T-helper 17 cell (primary cell): ENCODE measurements at places on chromosomes 11 and 22.

DNA sequence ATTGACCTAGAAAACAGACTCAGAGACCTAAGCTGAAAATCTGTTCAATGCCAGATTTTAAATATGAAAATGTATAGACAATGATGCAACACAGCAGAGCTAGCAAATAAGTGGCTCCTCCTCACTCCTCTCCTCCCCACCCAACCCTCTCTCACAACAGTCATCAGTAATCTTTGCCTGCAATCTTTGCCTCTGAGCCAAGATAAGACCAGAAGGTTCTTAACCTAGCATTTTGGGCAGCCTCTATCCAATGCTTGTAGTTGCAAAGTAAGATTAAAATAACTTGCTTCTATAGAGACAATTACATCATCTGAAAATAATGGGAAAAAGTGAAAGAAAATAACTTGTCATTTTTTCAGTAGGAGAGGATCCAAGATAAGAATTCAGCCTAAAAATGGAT, 117.3 kb downstream of the PARVA start:
- no peak overlapping the region for H3K27ac ChIP-seq
- no peaks in the 10 kb centered on the region for H3K27me3 ChIP-seq
- no peak for DNase-seq
- no peaks in the 10 kb centered on the region for H3K4me1 ChIP-seq

- H3K4me3 ChIP-seq, result no peak overlapping the region
- H3K27ac ChIP-seq, result peak overlapping the region; percentile 34
- no peaks in the 10 kb centered on the region for H3K27me3 ChIP-seq
- no peak for DNase-seq
- peaks cover 27% of the 10 kb centered on the region for H3K4me1 ChIP-seq
Measured at GRCh38 chr11:12150831-12151382, 40.5 kb downstream of the MICAL2 start.

DNA sequence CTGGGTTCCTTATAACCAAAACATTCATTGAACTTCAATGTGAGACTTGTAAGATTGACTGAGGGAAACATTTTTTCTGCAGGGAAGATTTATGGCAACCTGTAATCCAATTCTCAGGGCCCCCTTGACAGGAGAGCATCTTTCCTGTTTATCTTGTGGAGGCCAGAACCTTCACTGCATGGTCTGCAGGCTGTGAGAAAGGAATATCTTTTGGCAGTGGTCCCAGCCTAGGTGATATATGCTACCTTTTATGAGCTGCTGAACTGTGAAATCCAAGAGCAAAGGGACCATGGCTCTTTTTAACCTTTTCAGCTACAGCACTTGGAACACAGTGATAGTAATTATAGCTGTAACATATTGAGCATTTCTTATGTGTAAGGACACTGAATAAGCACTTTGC, 590.2 kb upstream of the B3GAT1 start:
- H3K27me3 ChIP-seq, result peaks cover 14% of the 10 kb centered on the region
- DNase-seq, result no peak
- no peaks in the 10 kb centered on the region for H3K4me1 ChIP-seq
- no peak overlapping the region for H3K4me3 ChIP-seq

DNA sequence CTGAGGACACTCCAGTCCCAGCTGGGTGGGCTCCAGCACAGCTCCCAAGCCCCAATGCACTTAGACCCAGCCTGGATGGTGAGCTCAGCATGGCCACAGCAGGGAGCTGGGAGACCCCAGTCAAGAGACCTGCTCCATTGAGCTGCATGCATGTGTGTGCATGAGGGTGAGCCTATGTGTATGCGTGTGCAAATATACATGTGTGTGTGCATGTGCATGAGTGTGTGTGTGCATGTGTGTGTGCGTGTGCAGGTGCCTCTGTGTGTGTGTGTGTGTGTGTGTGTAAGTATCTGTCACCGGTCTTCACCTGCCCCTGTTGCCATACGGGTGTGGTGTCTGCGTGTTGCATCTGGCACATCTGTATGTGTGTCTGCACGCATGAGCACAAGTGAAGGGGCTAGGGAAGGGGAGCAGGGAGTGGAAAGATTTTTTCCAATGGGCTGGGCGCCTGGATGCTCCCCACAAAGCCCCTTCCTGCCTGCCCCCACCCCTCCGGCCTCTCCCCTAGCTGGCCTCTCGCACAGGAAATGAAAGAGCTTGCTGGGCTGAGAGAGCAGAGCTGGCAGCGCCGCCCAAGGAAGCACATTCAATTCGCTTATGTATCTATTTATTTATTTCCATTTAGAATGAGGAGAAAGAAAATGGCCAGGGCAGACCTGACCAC, 4.1 kb downstream of the TSPAN32 start:
- no peak for DNase-seq
- H3K27me3 ChIP-seq, result no peaks in the 10 kb centered on the region
- peaks cover 3% of the 10 kb centered on the region for H3K36me3 ChIP-seq
- peak overlapping the region; percentile 84 for H3K4me3 ChIP-seq

DNA sequence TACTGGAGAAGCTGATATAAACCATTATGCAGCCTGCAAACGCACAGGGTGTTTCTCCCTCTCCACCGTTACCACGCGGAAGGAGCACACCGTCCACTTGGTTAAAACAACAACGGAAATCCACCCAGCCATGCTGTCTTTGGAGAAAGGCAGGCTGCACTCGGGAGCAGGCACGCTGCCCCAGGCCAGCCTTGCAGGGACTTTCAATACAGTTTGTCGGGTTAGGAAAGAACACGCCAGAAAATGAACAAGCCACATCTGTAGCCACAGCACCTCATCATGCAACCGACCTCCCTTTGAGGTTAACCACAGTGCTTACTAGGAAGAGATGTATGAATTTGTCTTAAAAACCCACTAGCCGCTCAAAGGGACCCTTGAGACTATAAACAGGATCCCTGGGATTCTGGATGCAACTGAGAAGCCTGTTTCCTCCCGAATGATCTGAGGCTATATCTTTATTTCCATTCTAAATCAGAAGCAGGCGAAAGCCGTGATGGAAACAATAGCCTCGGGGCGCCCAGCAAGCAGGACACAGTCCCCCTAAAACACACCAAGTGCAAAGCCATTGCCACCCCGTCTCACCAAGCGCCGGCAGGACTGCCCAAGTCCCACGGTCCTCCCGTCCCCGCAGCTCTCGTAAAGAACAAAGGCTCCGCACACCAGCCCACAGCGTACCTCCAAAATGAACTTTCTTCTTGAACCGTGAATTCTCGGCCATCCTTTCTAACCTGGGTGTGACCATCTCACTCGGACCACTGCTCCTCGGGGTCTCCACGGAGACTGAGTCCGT, 318.9 kb downstream of the CTTN start:
- H3K4me3 ChIP-seq, result no peak overlapping the region
- H3K36me3 ChIP-seq, result peaks cover 3% of the 10 kb centered on the region
- H3K4me1 ChIP-seq, result peaks cover 2% of the 10 kb centered on the region
- no peak overlapping the region for H3K27ac ChIP-seq
- H3K27me3 ChIP-seq, result peaks cover 43% of the 10 kb centered on the region
- no peak for DNase-seq

GRCh38 chr11:30786256-30787110, 200.3 kb upstream of the MPPED2 start:
- no peaks in the 10 kb centered on the region for H3K36me3 ChIP-seq
- no peaks in the 10 kb centered on the region for H3K27me3 ChIP-seq
- H3K4me3 ChIP-seq, result no peak overlapping the region
- H3K27ac ChIP-seq, result no peak overlapping the region

- H3K4me3 ChIP-seq, result no peak overlapping the region
- no peaks in the 10 kb centered on the region for H3K36me3 ChIP-seq
- H3K27ac ChIP-seq, result no peak overlapping the region
- H3K27me3 ChIP-seq, result peaks cover 6% of the 10 kb centered on the region
- peaks cover 2% of the 10 kb centered on the region for H3K4me1 ChIP-seq
- no peak for DNase-seq
Measured at GRCh38 chr11:75548595-75549272, 13.3 kb upstream of the SERPINH1 start.

DNA sequence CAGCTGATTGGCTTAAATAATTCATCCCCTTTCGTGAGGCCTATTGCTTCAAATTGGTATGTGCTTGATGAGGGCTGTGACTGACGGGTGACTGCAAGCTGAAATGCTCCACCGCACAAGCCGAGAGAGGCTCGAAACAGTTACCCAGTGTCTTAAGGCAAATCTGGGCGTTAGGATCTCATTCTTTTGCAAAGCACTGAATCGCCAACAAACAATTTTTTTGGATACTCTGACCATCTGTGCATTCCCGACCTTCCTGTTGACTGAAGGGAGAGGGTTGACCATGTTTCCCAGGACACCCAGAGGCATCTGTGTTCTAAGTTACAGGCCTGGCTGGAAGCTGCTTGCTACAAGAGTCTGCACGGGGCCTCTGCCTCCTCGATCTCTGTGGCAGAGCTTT, 32.1 kb downstream of the CACNG2 start:
- H3K27ac ChIP-seq, result peak overlapping the region; percentile 83
- no peaks in the 10 kb centered on the region for H3K4me1 ChIP-seq
- no peak for DNase-seq
- H3K4me3 ChIP-seq, result no peak overlapping the region
- no peaks in the 10 kb centered on the region for H3K36me3 ChIP-seq

GRCh38 chr11:121810291-121810690, 305.7 kb downstream of the BLID start:
- no peak overlapping the region for H3K27ac ChIP-seq
- no peak overlapping the region for H3K4me3 ChIP-seq
- no peaks in the 10 kb centered on the region for H3K36me3 ChIP-seq
- no peaks in the 10 kb centered on the region for H3K27me3 ChIP-seq
- no peak for DNase-seq
- no peaks in the 10 kb centered on the region for H3K4me1 ChIP-seq

- H3K4me3 ChIP-seq, result no peak overlapping the region
- H3K4me1 ChIP-seq, result no peaks in the 10 kb centered on the region
Measured at GRCh38 chr22:49466878-49467595, 360.6 kb downstream of the BRD1 start.

DNA sequence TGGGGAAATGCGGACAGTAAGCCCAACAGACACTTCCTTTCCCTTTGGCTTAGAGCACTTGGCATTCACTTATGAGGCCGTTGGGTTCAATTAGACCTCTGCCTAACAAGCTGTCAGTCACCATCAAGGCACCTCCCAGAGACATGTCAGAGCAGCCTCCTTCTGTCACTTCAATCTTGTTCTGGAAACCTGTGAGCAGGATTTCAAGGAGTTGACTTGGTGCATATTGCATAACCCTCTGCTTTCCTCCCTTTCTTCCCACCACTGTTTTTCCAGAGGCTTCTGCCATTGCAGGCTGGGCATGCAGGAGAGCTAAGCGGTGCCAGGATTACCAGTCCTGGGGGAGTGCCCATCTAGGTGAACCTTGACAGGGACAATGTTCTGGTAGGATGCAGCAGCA, 484.2 kb upstream of the LRRC4C start:
- H3K4me3 ChIP-seq, result no peak overlapping the region
- DNase-seq, result no peak
- H3K27me3 ChIP-seq, result no peaks in the 10 kb centered on the region
- H3K27ac ChIP-seq, result no peak overlapping the region
- no peaks in the 10 kb centered on the region for H3K36me3 ChIP-seq
- no peaks in the 10 kb centered on the region for H3K4me1 ChIP-seq

DNA sequence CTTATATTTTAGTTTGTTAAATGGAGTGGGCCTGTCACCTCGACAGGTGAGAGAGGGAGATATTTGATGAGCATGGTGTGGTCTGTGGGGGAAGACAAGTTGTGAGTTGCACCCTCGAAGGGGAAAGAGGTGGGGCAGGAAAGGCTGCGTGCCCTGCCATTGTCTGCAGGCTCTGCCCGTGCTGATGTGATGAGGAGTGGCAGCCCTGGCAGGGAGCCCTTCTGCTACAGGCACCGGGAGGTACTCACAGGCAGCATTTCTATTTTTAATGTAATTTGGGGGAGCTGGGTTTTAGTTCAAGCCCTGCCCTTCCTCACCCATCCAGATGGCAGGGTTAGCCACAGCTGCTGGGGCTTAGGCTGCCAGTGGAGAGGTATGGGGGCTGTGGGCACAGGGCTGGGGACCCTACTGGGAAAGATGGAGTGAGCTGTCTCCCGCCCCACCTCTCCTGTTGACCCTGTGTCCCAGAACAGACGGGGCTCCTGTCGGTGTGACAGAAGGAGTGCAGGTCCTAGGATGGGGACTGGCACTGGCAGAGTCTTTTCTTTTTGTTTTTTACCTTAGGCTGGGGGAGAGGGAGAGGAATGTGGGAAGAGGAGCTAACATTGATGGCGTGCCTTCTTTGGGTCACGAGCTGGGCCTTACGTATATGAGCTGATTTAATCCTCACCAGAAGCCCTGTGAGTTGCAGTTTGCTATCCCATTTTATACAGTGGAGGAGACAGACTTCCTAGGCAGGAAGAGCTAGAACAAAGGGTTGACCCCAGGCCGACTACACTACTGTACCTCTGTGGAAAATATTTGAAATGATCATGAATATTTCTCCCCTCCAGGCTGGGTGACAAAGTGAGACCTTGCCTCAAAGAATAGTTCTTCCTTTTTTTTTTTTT, 51.6 kb downstream of the CEP164 start:
- H3K27ac ChIP-seq, result peak overlapping the region; percentile 29
- peaks cover 16% of the 10 kb centered on the region for H3K36me3 ChIP-seq
- H3K27me3 ChIP-seq, result no peaks in the 10 kb centered on the region
- no peak for DNase-seq
- no peak overlapping the region for H3K4me3 ChIP-seq

GRCh38 chr11:86103808-86104207, 34.9 kb upstream of the PICALM start:
- H3K27me3 ChIP-seq, result peaks cover 15% of the 10 kb centered on the region
- H3K27ac ChIP-seq, result no peak overlapping the region
- peaks cover 6% of the 10 kb centered on the region for H3K36me3 ChIP-seq

- H3K4me1 ChIP-seq, result no peaks in the 10 kb centered on the region
- H3K36me3 ChIP-seq, result no peaks in the 10 kb centered on the region
- H3K27me3 ChIP-seq, result no peaks in the 10 kb centered on the region
- no peak for DNase-seq
- no peak overlapping the region for H3K4me3 ChIP-seq
- no peak overlapping the region for H3K27ac ChIP-seq
Measured at GRCh38 chr11:31657091-31657490, 147.5 kb downstream of the ELP4 start.

- H3K27me3 ChIP-seq, result no peaks in the 10 kb centered on the region
- H3K27ac ChIP-seq, result peak within 1 kb of the TSS; percentile 79
- peak; percentile 78 for DNase-seq
Measured at GRCh38 chr11:910589-911030, at the start of gene CHID1. CHID1 (minus strand) TSS chr11:910810; CDS start chr11:904816, 5,994 bp downstream.

DNA sequence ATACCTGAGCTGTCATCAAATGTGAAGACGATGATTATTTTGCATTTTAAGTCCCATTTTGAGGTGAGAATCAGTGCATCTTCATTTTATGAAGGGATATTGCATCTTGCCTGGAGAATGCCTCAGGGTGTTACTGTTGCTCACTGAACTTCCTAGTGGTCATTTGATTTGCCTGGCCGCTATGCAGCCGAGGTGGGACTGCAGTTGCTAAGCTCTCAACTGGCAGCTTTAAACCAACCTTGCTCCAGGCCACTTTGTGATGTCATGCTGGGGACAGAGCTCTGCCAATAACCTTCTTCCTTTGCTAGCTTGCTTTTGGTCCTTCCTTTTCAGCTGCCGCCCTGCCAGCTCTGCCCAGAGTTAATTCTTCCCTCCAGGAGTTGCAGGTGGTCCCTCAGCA, 409.4 kb upstream of the B3GAT1 start:
- H3K4me1 ChIP-seq, result no peaks in the 10 kb centered on the region
- peaks cover 60% of the 10 kb centered on the region for H3K27me3 ChIP-seq
- H3K27ac ChIP-seq, result no peak overlapping the region
